Mucosa of gallbladder (tissue), 1 donor: ENCODE measurements at places on chromosomes 16 and 17.

DNA sequence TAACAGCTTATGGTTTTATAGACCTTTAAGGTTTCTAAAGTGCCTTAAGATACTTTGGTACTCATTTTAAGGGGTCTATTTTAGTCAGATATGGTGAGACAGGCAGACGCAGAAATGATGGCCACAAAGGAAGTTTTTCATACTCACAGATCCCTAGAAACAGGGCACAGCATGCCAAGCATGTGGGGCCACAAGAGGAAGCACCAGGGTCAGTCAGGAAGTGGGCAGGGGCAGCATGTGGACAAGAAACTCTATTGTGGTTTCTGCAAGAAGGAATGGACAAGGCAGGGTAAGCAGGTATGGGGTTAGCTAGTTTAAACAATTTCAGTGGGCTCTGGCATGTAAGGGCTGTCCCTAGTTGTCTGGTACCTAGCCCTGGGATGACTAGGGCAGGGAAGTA, 8.5 kb downstream of the EFCAB3 start:
- no peak for DNase-seq

GRCh38 chr17:73288534-73289302, 23.1 kb downstream of the CDC42EP4 start:
- DNase-seq = peak; percentile 85

GRCh38 chr16:3050487-3050886, 4.1 kb downstream of the MMP25 start:
- no peak for DNase-seq

GRCh38 chr16:79143026-79143425, 457.5 kb downstream of the MAF start:
- no peak for DNase-seq

DNA sequence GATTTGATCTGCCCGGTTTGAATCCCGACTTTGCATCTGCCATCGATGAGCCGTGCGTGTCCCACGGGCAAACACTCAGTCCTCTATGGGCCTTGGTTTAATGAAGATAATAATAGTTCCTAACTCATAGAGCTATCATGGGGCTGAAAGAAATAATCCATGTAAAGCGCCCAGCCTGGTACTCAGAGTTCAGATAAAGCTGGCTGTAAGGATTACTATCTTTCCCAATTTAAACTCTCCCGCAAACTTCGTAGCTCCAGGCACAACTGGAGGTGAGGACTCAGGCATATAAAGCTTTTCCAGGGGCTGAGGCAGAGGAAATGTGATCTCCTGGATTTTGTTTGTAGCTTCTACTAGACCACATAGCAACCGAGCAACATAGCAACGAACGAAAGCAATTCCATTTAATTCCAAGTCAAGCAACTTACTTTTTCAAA, 16.3 kb downstream of the ALOX15 start:
- no peak for DNase-seq

DNA sequence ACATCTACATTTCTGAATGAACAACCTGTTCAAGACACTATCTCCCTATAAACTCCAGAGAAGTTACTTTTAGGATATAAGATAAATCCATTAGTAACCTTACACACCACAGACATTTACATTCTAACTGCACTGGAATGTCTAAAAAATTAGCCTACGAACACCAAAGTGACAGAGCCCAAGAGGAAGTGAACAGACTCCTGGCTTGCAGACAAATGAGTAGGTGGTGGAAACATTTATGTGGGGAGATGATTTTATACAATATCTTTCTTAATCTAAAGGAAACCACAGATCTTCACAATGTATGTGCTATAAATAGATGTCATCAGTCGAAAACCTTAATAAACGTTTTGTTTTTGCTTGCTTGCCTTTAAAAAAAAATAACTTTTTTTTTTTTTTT, 18.8 kb downstream of the ZNF652 start:
- DNase-seq = no peak

GRCh38 chr17:45383003-45383402, 49.7 kb downstream of the ARHGAP27 start:
- no peak for DNase-seq

DNA sequence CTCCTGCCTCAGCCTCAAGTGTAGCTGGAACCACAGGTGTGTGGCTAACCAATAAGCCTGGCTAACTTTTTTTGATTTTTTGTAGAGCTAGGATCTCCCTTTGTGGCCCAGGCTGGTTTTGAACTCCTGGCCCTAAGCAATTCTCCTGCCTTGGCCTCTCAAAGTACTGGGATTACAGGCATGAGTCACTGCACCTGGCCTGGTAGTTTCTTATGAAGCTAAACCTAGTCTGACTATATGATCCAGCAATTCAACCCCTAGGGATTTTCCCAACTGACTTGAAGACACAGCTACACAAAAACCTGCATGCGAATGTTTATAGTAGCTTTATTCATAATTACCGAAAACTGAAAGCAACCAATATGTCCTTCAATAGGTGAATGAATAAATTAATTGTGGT, 176.2 kb upstream of the IRX3 start:
- no peak for DNase-seq

DNA sequence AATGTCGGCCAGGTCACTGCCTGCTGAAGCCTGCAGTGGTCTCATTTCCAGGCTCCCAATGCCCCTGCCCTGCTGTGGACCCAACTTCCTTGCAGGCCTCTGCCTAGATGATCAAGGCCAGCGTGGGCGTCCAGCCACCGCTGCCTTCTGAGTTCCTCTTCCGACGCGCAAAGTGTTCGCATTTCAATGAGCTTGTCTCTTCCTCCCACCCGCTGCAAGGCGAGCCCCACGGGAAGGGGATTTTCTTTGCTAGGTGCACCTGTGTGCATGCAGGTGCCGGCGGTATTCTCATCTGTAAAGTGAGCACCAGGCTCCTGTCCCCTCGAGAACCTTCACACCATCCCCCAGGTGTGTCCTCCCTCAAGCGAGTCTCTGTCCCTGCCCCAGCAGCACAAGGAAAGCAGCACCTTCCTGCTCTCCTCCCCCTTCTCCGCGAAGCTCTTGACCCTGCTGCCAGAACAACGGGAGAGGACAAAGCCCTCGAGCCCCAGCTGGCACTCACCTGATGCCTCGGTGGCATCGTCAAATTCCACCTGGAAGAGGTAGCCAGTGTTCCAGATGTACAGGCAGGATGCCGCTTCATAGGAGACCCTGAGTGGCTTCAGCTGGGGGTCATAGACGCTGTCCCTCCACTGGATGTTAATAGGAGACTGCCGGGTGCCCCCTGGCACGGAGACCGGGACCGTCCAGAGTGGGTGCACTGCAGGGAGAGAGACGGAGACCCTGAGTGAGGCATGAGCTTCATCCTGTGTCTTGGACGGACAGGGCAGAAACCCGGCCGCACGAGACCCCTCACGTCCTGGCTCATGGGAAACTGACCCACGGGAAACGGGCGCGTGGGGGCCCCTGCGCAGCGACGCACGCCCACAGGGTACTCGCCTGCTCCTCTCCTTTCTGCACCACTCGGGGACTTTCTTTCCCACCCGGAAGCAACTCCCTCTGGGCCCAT, 9.8 kb downstream of the CA5A start:
- DNase-seq = no peak

GRCh38 chr17:42682722-42683403, 532 bp downstream of the CNTNAP1 start:
- no peak for DNase-seq

GRCh38 chr16:72739577-72739976, 308.4 kb downstream of the ZFHX3 start:
- no peak for DNase-seq

- DNase-seq = no peak
Measured at GRCh38 chr16:85202051-85202601, 89.9 kb upstream of the CIBAR2 start.

GRCh38 chr17:49327835-49328784, 33.9 kb downstream of the ZNF652 start:
- no peak for DNase-seq

DNA sequence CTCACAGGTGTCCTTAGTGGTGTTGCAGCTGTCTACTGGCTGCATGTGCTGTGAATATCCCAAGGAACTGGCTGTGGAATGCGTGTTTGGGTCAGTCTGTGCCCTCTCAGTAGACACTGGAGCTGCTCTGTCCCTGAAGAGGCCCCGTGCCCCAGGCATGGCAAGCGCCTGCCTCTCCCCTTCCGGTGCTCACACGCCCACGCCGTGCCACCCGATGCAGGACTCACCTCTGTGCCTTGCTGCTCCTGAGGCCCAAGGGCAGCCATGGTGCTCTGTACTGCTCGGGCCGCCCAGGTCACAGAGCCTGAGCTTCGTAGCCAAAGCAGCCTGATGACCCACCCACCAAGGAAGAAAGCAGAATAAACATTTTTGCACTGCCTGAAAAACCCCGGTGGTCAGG, 10.0 kb downstream of the RGS11 start:
- DNase-seq = no peak
